ENCODE measurements at places on chromosomes 3 and 15.
A peak's percentile ranks its signal among the peaks of the same experiment; 100 is the strongest.

DNA sequence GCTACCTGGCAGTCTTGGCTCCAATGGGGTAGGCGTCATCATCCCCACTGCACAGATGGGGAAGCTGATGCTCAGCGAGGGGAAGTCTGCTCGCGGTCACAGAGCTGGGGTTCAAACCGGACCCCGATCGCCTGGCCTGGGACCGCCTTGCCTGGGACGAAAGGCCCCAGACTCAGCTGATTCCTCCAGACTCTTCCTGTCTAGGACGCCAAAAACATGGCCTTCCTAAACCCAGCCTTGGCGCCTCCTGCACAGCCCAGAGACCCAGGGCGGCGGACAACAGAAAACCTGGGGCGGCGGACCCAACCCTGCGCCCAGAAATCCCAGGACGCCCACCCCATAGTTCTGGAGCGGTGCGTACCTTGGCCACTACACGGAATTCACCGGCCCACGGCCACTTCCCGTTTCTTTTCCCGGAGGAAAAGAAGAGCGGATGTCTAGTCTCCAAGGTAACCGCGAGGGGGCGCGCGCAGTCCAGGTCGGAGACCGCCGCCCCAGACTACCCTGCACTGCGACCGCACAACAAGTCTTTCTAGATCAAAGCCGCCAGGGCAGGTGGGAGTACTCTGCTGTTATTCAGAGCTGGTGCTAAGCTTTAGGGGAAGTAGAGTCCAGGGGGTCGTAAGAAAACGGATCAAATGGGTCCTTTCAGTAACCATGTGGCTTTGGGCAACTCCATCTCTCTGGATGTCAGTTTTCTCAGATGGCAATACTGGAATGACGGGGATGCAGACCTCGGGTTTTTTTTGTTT lies 4.9 kb upstream of the IL17RD start:
- DNase-seq: peak; percentile 76

DNA sequence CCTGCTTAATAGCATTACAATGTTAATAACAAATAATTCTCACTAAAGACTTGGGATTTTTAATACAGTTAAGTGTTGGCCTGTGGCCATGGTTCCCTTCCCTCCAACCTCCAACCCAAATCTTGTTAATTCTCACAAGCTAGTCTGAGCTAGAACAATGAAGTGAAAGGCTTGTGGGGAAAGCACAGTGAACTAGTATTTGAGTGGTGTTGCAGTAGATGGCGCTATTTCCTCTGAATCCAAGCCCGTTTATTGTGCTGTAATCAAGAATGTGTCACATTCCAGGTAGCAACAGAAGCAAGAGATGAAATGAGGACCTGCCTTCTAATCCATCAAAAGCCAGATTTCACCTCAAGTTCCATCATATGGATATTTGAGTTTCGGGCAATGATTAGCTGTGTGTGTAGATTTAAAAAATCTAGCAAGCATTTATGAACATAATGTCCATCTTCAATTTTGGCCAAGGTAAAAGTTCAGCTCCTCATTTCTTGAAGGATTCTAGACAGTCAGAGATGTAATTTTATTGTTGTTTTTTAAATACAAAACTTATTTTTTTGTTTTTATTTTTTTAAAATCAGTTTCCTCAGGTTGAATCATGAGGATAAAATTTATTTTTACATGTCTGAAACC lies 160.7 kb downstream of the SQOR start:
- DNase-seq: peak; percentile 87

DNA sequence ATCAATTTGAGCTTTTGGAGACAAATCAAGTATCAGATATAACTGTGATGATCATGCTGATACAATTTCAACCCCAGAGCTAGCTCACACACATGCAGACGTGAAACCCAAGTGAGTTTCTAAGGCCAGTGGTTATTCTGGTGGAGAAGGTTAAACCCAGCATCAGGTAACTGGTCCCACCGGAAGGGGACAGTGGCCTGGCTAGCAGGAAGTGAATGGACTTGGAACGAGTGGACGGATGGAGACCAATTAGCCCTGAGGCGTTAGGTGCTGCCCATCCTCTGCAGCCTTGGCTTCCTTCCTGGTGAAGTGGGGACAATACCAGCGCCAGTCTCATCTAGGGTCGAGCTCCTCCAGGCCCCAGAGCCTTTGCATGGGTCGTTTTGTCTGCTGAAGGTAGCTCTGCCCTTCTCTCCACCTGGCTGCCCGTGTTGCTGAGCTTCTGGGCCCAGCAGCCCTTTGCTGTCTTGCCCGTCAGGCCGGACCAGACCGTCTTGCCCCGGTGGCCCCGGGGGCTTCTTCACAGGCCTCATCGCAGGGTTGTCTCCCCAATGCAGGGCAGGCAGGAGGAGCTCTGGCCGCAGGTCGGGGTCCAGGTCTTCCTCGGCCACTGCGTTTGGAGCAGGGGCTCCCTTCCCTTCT lies 915 bp upstream of the KCTD6 start:
- peak; percentile 4 for DNase-seq

GRCh38 chr3:61158216-61158615 lies 93.0 kb downstream of the FHIT start:
- DNase-seq: no peak

- DNase-seq: no peak
These were observed 102.6 kb downstream of the TFG start for GRCh38 chr3:100811779-100812507.

DNA sequence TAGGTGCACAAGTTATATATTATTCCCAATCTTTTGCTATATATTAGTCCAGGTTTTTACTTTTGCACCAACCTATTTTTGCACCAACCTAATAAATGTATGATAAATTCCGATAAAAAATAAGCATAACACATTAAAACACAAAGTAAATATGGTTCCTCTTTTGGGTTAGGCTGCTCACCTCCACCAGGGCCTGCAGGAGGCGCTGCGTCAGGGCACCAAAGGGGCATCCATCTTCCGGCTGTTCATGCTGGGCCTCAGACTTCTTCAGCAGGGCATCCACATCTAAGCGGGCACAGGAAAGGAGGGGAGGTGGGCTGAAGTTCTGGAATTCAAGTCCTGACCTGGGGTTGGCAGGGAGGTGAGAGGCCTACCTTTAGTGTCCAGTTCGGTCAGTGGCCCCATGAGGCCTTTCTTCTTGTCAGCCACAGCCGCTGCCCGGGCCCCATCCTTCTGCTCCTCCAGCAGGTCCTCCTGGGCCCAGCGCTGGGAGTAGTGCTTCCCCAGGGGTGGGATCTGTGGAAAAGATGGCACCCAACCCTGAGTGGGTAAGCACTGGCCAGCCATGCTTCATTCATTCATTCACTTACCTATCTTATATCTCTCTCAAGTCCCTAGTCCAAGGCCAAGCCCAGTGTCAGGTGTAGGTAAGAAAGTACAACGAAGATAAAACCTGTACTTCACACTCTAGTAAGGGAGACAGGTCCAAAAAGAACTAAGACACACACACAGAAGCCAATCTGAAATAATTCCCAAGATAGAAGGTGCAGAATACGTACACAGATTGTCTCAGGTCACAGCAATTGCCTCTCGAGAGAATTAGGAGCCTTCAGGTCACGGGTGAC lies 5.2 kb downstream of the TADA3 start:
- no peak for DNase-seq

DNA sequence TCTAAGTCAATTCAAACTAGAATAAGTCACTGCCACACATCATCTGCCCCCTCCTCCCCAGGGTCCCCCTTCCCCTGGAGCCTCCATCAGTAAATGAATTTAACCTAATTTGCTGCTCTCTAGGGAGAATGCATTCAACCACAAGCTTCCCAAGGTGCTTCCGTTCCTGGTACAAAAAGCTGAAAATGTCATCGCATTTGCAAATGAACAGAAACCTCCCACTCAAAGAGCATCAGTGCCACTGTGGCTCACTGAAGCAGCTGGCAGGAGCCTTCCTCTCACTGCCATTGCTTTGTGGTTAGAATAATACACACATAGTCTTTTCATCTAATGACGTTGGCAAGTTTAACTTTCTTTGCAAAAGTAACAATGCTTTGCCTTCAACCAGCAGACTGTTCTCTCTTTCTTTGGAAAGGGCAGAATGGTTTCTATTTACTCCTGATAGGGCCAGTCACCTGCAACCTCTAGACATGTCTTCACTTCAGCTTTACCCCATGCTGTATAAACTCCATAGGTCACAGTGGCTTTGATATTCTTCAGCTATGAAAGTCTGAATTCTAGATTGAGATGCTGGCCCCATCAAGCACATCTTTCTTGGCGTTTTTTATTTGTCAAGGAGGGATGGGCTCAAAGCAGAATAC lies 238.1 kb downstream of the CPNE4 start:
- DNase-seq: no peak

- peak; percentile 30 for DNase-seq
These were observed 47.0 kb downstream of the DHX30 start for GRCh38 chr3:47849699-47850563.

GRCh38 chr3:100157685-100158084 lies 43.4 kb upstream of the FILIP1L start:
- DNase-seq: no peak

DNA sequence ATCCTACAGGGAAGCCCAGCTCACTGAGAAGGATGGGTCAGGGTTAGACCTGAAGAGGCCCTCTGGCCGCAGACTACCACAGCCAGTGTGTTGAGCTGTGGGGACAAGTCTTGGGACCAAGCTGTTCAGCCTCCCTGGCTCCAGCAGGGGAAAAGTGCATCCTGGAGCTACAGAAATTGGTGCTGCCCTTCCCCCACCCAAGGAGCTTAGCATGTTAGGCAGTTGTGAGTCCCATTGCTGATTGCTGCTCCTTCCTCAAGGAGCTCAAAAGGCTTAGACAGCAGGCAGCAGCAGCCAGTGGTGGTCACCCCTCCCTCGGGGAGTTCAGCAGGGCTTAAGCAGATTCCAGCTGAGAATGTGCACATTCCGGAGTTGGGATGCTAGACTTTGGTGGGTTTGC lies 165.6 kb downstream of the ATP8B4 start:
- no peak for DNase-seq

DNA sequence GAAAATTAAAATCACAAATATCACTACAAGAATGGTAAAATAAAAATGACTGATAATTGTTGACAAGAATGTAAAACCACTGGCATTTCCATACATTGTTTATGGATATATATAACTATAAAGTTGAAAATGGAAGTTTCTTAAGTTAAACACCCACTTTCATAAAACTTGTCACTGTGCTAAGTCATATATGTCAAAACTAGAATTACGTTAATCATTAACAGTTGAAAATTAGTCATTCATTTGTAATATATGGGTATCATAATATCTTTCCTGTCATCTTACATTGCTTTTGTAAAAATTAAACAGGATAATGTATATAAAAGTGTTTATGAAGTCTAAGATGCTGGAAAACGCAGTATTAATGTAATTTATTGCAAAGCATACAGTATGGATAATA lies 1398.6 kb upstream of the ALCAM start:
- DNase-seq: peak; percentile 12

- no peak for DNase-seq
These were observed 79.9 kb downstream of the MBNL1 start for GRCh38 chr3:152348436-152349177.

DNA sequence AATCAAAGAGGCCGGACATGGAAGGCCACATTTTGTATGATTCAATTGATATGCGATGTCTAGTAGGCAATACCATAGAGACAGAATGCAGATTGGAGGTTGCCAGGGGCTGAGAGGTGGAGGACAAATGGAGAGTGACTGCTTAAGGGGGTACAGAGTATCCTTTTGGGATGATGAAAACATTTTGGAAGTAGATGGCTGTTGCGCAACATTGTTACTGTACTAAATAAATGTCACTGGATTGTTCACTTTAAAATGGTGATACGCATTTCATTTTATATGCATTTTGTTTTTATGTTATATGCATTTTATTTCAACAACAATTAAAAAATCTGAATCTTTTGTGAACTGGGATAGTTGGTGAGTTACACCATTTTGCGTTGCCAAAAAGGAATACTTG lies 99.7 kb upstream of the AGBL1 start:
- DNase-seq: no peak

DNA sequence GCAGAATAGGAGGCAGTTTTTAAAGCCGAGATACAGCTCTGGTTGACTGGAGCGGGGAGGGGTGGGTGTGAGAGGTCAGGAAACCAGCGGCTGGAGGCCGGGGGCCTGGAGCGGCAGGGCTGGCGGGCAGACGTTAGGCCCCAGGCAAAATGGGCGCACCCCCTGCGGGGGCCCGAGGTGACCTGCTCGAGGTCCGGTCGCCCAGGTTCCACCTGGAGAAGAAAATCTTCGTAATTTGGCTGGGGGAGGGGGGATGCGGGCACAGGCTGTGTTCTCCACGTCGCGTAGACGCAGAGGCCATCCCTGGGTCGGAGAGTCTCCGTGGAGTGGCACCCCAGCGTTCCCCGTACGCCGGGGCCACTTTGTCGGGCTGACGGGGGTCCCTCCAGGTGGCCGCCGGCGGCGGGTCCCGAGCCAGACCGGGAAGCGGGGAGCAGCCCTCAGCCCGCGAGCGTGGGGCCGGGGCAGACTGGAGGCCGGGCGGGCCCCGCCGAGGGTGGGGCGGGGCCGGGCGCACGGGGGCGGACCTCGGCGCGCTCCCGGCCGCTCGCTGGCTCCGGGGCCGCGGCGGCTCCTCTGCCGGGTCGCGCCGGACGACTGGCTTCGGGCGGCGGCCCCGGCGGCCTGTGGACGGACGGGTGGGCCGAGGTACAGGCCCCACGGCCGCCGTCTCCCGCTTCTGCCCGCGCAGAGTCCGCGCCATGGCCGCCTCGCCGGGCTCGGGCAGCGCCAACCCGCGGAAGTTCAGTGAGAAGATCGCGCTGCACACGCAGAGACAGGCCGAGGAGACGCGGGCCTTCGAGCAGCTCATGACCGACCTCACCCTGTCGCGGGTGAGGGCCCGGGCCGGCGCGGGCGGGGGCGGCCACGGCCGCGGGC lies at the start of gene CRTC3:
Gene CRTC3 (plus strand): TSS at position 553 of the 879 bp plus-strand sequence. CDS start 149 bp downstream, at position 702.
- DNase-seq: peak; percentile 71

GRCh38 chr15:88653200-88654064 lies 14.6 kb downstream of the ISG20 start:
- no peak for DNase-seq

DNA sequence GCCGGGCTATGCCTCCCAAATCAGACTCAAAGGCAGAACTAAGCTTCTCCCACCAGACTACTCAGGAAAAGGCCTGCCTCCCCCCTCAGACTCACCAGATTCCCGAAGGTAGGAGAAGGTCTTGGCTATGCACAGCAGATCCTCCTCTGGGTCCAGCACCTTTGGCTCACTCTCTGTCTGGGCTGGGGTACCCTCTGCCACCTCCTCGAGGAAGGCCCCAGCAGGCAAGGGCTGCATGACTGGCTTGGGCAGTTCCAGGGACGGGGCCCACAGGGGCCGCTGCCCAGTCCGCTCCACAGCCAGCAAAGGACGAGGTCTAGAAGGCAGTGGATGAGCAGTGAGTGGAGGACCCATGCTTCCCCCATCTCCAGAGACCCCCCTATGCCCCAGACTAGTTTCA lies 3.3 kb downstream of the CISH start:
- no peak for DNase-seq

GRCh38 chr3:3744826-3745225 lies 54.4 kb upstream of the LRRN1 start:
- no peak for DNase-seq

GRCh38 chr15:92505611-92506010 lies 111.9 kb downstream of the ST8SIA2 start:
- no peak for DNase-seq

- DNase-seq: no peak
These were observed 101.1 kb downstream of the LRIG1 start for GRCh38 chr3:66399529-66400232.
